Fibroblast of the aortic adventitia (primary cell): ENCODE measurements at places on chromosomes 5 and 9. TPM values are rescaled to one million over a fixed set of nuclear protein-coding genes. Genes with fewer than 3 reads are reported as not detected.

HAVCR2 gene
- 0.36 TPM in 1 of 2 replicates, not detected in the other for total RNA-seq

TAF11L11 gene
- not detected in 2 replicates for total RNA-seq

IFNA5 gene
- 0.09 TPM in 1 of 2 replicates, not detected in the other for total RNA-seq

SHISAL2B gene
- total RNA-seq = not detected in 2 replicates

IRGM gene
- 0.09 TPM in 1 of 2 replicates, not detected in the other for total RNA-seq

IARS1 gene
- total RNA-seq = 428 and 482 TPM in 2 replicates

HACD4 gene
- total RNA-seq = 0.82 and 4.8 TPM in 2 replicates

PDLIM4 gene
- 37.3 and 41.8 TPM in 2 replicates for total RNA-seq

PDZD2 gene
- under 0.01 and 2.5 TPM in 2 replicates for total RNA-seq

GABRA6 gene
- not detected in 2 replicates for total RNA-seq

GRXCR2 gene
- 0.09 TPM in 1 of 2 replicates, not detected in the other for total RNA-seq

OTP gene
- not detected in 2 replicates for total RNA-seq

LHX6 gene
- not detected in 2 replicates for total RNA-seq

SLC22A4 gene
- 3.4 and 5.7 TPM in 2 replicates for total RNA-seq

PRRC2B gene
- total RNA-seq = 69.7 and 162 TPM in 2 replicates

INVS gene
- total RNA-seq = 28.3 and 31.3 TPM in 2 replicates

ERAP2 gene
- 6.7 and 9.6 TPM in 2 replicates for total RNA-seq

RACK1 gene
- total RNA-seq = 2,117 and 4,931 TPM in 2 replicates

ARID3C gene
- total RNA-seq = 0.09 and 0.74 TPM in 2 replicates

ADGRD2 gene
- not detected in 2 replicates for total RNA-seq

TRPM3 gene
- 8.8 and 20.5 TPM in 2 replicates for total RNA-seq

ADRB2 gene
- total RNA-seq = 0.16 and 3.6 TPM in 2 replicates

VLDLR gene
- total RNA-seq = 12.7 and 41.3 TPM in 2 replicates

SH3TC2 gene
- total RNA-seq = 1.6 and 4.1 TPM in 2 replicates

PRDM9 gene
- total RNA-seq = not detected in 2 replicates

SLCO4C1 gene
- 0.09 TPM in 1 of 2 replicates, not detected in the other for total RNA-seq

KLHL9 gene
- total RNA-seq = 39.0 and 48.4 TPM in 2 replicates

MSX2 gene
- total RNA-seq = under 0.01 and 0.82 TPM in 2 replicates

SPATA31E1 gene
- total RNA-seq = not detected in 2 replicates

IL33 gene
- 73.9 and 215 TPM in 2 replicates for total RNA-seq

PAX5 gene
- not detected in 2 replicates for total RNA-seq

SPATA9 gene
- total RNA-seq = 0.54 TPM in 1 of 2 replicates, not detected in the other

CSF1R gene
- under 0.01 and 0.16 TPM in 2 replicates for total RNA-seq

TXNDC8 gene
- not detected in 2 replicates for total RNA-seq

PCDHGA10 gene
- 10.6 and 22.2 TPM in 2 replicates for total RNA-seq

SLC1A1 gene
- total RNA-seq = 9.6 and 41.7 TPM in 2 replicates

COMMD10 gene
- total RNA-seq = 4.7 and 37.3 TPM in 2 replicates

ALDH1A1 gene
- 8.8 and 65.4 TPM in 2 replicates for total RNA-seq

ADCY2 gene
- under 0.01 and 0.09 TPM in 2 replicates for total RNA-seq

GLT6D1 gene
- not detected in 2 replicates for total RNA-seq

PTCD2 gene
- total RNA-seq = 13.1 and 13.6 TPM in 2 replicates

SH3PXD2B gene
- total RNA-seq = 25.3 and 46.7 TPM in 2 replicates

PTGER4 gene
- total RNA-seq = 0.57 and 12.0 TPM in 2 replicates

EGFLAM gene
- total RNA-seq = 0.08 and 16.2 TPM in 2 replicates

KIF4B gene
- total RNA-seq = not detected in 2 replicates

SLC6A7 gene
- not detected in 2 replicates for total RNA-seq

HCN1 gene
- 0.41 TPM in 1 of 2 replicates, not detected in the other for total RNA-seq

SLC34A1 gene
- total RNA-seq = not detected in 2 replicates

CDO1 gene
- total RNA-seq = 7.0 and 24.8 TPM in 2 replicates

NSG2 gene
- total RNA-seq = not detected in 2 replicates

MAMDC2 gene
- total RNA-seq = 0.45 and 2.8 TPM in 2 replicates

PHPT1 gene
- total RNA-seq = 28.7 and 83.2 TPM in 2 replicates

DAPK1 gene
- total RNA-seq = 30.9 and 119 TPM in 2 replicates

BTNL3 gene
- not detected in 2 replicates for total RNA-seq

CATSPER3 gene
- total RNA-seq = 0.09 TPM in 1 of 2 replicates, not detected in the other

N4BP3 gene
- 0.18 and 0.65 TPM in 2 replicates for total RNA-seq

F2R gene
- total RNA-seq = 75.1 and 184 TPM in 2 replicates
